ENCODE measurements at places on chromosomes 11 and 22.

DNA sequence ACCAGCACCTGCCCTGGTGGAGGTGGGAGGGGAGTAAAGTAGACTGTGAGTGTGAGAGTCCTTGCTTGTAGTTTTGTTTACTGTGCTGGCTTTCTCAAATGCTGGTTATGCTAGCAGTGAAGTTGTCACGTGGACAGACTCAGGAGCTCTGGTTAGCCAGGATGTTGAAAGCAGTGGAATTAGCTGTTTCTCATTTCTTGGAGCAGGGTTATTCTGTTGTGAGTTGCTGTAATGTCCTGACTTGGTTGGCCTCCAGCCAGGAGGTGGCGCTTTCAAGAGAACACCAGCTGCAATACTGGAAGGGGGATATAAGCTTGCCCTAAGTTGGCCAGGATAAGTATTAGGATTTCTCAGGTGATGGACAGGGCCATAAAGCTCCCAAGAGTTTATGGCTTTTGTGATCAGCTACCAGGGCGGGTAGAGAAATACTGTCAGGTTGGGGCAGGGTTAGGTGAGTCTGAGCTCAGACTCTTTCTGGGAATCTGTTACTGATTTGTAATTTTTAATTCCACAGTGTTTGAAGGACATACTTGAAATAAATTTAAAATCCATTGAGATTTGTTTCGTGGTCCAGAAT lies 13.7 kb downstream of the CYP2D6 start:
- no peak for DNase-seq

GRCh38 chr22:42897960-42898359 lies 40.9 kb upstream of the ARFGAP3 start:
- no peak for DNase-seq

DNA sequence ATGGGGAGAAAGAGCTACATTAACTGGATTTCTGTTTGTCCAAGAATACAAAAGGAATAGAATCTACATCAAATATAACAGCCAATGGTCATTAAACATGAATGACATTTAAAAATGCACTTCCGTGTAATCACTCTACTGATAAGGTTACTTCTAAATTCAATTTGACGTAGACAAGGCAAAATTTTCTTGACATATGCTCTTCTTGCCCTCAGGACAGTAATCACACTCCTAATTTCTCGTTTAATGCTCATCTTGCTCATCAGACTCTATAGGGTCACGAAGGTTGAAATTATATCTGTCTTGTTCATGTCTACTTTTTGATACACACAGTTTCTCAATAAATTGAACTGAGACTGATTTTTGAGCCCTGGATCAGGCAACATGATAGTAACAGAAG lies 58.4 kb downstream of the NARS2 start:
- DNase-seq, result no peak

DNA sequence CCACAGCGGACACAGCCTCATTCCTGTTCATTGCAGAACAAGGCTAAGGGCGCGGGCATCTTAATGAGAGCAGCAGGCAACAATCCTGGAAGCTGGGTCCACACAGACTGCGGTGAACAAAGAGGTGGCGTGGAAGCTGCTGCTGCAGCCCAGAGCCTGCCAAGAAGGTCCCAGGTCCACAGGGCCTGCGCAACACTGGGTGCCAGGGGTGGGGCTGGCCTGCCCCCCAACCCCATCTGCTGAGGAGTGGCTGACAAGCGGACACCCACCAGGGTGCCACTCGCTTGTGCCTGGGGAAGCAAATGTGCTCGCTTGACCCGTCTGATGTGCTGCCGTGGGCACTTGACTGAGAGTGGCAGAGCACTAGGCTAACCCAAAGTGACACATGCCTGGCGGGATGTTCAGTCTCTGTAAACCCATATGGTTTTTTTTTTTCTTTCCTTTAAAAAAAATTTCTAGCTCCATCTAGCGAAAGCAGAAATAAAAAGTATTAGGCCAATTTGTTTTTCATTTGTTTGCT lies 83.2 kb upstream of the PITPNB start:
- no peak for DNase-seq

DNA sequence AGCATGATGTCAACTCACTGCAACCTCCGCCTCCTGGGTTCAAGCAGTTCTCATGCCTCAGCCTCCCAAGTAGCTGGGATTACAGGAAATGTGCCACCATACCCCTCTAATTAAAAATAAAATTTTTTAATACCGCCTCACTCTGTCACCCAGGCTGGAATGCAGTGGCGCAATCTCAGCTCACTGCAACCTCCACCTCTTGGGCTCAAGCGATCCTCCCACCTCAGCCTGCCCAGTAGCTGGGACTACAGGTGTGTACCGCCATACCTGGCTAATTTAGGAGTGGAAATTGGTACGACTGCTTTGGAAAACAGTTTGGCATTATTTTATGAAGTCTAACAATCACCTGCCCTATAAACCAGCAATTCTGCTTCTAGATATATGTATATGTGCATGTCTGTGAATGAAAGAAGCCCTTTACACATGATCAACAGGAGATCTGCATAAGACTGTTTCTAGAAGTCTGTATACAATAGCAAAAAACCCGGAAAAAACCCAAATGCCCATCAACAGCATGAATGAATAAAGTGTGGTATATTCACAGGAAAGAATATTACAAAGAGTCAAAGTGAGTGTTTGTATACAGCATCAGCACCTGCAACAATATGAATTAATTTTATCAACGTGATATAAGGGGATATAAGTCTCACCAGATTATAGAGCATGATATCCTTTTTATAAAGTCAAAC lies 16.0 kb downstream of the SLC35F2 start:
- DNase-seq, result no peak

GRCh38 chr22:17775781-17776465 lies 1.7 kb upstream of the BID start:
- DNase-seq, result no peak

DNA sequence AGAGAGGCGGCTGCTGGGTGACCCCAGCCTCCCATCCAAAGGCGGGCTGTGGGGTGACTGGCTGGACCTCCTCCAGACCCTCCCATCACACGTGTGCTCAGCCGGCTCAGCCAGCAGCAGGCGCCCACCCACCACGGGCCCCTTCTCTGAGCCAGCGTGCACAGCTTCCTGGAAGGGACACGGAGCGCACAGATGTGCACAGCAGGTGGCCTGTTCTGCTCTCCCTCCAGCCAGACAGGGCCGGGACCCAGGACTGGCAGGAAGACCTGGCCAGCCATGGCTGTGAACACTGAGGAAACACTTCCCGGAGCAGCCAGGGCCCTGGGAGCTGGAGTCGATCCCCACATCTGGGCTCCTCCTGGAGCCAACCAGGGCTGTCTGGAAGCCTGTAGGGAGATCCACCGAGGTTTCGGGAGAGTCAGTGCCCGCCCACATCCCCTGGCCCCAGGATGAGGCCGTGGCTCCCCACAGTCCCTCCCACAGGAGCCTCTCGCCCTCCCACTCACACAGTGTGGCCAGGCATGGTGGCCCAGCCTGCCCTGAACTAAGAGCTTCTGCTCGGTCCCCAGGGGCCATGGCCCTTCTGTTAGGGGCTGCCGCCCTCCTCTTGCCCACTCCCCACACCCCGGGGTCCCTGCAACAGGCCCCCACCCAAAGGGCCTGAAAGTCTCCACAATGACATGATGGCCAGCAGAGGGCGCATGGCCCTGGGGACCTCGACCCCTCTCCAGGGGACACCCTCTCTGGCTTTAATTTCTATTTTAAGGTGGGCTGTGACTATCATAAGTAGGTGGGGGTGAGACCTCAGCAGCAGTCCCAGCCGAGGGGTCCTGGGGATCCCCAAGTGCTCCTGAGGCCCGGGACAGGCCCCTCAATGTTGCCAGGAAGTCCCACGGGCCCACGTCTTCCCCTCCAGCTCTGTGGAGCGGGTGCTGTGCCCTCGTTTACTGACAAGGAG lies 90.6 kb upstream of the FGF3 start:
- no peak for DNase-seq

All from activated T-helper 1 cell treated with anti-CD3 and anti-CD28 coated beads, Interleukin-12 subunit alpha, Interleukin-12 subunit beta, Interleukin-2, Interleukin-4 antibody, amounts not matched to agents 30 ng/mL and 10 ng/mL and 1 ng/mL, durations not matched to agents 14 hours and 24 hours and 36 hours (primary cell).